T-cell (primary cell): ENCODE measurements at places on chromosomes 11 and 22. TPM values are rescaled to one million over a fixed set of nuclear protein-coding genes. Genes with fewer than 3 reads are reported as not detected.

- peaks cover 9% of the 10 kb centered on the region for H3K4me1 ChIP-seq
- DNase-seq, result no peak
- H3K4me3 ChIP-seq, result no peak overlapping the region
- peaks cover 36% of the 10 kb centered on the region for H3K27me3 ChIP-seq
- H3K36me3 ChIP-seq, result no peaks in the 10 kb centered on the region
Observed at GRCh38 chr11:12680246-12680939, 6.2 kb downstream of the TEAD1 start.

Gene SLC29A2
- 14.4 TPM for total RNA-seq

Gene CSF2RB
- 4.1 TPM for total RNA-seq

Gene CTSF
- total RNA-seq, result 19.0 TPM

Gene APOBEC3A
- total RNA-seq, result not detected
